ENCODE measurements at places on chromosomes 3 and 15.

GRCh38 chr3:122481390-122481789, 33.3 kb downstream of the KPNA1 start:
- no peak for DNase-seq

- DNase-seq: no peak
Measured at GRCh38 chr15:29596266-29596665, 226.0 kb downstream of the TJP1 start.

DNA sequence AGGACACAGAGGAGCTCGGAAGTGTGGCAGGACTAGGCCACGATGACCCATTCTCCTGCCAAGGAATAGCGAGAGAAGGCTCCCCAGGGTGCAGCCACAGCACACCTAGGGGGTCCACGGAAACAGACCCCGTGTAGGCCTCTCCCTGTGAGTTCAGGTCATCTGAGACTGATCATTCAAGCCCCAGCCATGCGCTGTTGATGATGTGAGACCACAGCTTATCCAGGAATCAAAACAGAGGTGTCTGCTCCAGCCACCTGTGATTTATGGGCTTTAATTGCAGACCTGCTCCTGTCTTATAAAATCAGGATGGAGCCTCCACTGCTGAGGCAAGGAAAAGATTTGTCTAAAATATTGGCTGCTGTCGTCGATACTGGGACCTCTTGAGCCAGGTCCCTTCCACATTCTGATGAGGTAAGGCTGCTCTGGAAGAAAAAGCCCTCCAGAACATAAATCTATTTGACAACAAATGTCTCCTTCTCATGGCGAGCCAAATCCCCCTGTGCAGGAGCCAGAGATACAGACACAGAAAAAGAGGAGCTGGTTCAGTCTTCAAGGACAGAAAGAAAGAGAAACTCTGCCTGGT, 186.7 kb downstream of the TJP1 start:
- DNase-seq: no peak

- no peak for DNase-seq
Measured at GRCh38 chr3:66140743-66141372, 79.9 kb upstream of the SLC25A26 start.

DNA sequence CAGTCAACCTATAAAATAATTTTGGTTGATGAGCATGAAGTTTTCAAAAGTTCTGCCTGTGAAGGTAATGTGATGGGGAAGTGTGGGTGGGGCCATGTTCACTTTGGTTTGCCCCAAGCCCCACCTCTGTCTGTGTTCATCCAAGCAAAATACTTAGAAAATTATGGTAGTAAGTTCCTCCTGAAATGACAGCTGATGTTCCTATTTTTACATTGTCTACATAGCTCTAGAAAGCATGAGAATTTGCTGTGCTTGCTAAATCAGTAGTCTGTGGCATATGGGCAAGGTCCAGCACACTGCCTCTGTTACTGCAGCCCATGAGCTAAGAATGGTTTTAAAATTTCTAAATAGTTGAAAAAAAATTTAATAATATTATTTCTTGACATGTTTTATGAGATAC, 21.9 kb upstream of the CP start:
- no peak for DNase-seq

DNA sequence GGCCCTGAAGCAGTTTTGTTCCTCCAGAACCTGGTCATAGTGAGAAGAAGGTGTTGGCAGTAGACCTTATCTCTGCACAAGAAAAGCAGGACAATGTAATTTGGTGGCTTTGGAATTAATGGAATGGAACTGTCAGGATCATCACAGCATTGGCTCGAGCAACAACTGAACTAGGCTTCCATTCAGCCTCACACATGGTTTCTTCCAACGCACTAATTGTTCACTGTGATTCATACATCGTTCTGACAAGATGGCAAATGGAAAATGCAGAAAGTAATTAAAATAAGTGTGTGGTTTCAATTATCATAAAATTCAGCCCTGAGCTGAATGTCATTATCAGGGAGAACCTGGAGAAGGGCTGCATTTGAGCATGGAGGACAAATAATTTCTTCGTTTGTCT, 80.6 kb downstream of the MFSD1 start:
- no peak for DNase-seq

DNA sequence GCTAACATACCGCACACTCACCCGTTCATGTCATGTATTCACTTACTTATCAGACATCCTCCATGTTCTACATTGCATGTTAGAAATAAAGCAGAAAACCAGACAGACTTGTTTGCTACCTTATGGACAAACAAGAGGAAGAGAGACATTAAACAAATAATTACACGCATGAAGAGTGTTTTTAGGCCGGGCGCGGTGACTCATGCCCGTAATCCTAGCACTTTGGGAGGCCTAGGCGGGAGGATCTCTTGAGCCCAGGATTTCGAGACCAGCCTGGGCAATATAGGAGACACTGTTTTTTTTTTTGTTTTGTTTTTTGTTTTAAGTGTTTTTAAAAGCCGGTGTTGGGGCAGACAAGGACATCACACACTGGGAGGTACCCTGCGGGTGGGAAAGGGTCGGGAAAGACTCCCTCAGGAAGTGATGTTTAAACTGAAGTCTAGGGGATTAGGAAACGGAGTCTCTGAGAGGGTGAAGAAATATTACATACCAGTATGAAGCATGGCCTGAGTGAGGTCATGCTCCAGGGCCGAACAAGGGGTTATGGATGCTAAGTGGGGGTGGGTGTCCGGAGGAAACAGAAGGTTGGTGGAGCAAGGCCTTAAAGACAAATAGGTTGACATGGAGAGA, 2.1 kb upstream of the USP3 start:
- no peak for DNase-seq

- DNase-seq: no peak
Measured at GRCh38 chr3:154349223-154349622, 24.9 kb upstream of the DHX36 start.

DNA sequence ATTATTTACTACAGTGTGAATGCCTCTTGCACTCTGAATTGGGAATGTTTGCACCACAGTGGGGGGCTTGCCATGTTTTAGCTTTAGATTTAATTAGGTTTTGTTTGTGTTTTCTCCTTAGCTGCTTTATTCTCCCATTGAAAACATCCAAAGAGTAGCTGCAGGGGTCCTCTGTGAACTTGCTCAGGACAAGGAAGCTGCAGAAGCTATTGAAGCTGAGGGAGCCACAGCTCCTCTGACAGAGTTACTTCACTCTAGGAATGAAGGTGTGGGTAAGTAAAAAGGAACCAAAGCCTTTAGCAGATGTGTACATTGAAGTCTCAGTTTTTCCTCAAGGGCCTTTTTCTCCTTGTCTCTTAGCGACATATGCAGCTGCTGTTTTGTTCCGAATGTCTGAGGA, 36.9 kb downstream of the CTNNB1 start:
- no peak for DNase-seq

DNA sequence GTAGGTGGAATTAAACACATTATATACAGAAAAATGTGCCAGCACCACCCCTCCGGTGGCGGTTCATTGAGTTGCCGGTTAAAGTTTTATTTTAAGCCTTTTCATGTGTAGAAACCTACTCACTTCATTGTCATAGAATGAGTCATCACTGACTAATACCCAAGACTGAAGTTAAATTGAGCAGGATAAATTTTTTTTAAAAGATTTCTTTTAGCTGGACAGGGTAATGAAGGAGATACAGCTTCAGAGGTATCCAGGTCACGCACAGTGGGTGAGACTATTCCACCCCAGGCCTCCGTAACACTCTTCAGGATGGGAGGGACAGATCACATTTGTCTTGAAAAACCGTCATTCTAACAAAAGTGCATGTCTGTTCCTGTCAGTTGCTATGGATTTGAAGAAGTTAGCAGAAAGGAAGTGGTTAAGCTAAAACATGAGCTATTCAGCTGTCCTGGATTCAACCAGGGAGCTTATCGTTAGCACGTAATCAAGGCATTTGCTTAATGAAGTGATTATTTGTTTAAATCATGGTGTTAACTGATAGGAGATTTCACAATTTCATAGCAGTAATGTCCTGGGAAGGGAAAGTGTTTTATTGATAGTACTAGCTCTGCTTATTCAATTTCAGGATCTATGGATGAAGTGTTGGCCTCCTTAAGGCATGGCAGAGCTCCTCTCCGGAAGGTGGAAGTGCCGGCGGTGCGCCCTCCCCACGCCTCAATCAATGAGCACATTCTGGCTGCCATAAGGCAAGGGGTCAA, 23.4 kb downstream of the WHAMM start:
- DNase-seq: no peak

DNA sequence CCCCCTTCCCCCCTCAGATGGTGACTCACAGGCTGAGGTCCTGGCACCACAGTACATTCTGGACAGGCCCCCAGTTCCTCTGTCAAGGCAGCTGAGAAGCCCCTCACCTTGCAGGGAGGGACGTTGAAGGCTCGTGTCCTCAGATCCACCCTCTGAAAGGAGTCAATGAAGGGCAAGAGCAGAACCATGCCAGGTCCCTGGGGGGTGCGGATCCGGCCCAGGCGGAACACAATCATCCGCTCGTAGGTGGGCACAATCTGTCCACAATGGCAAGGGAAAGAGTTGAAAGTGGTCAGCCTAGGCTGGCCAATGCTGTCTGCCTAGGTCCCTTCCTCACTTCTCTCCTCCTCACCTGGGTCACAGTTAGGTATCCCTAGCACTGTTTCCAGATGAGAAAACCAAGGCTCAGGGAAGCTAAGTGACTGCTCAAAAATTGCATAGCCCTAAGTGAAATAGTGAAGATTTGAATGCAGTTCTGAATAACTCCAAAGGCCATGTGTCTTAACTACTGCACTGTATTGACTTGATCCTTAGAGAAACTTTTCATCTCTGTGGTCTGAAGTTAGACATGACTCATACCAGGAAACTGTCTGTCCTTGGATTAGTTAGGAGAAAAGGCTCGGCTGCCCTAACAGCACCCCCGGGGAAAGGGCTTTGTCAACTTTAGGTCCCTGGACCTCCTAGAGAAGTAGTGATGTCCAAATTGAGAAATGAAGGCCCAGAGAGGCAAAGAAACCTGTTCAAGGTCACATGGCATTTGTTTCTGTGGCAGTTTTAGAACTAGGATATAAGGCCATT, 2.9 kb downstream of the STOML1 start:
- no peak for DNase-seq

DNA sequence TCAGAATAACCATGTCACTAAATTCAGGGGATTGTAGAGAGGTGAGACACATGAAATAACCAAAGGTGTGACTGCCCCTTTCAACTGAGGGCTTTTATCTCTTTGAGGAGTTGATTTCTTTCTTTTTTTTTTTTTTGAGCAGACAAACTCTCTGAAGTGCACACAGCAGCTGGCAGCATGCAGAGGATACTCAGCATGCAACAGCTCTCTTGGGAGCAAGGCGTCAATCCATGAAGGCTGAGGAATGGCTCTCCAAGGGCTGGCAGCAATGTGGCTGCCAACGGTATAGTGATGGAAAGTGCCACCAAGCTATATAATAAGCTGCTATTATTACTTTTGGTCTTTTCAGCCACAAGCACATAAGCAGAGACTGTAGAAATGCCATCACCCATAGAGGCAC, 226.7 kb upstream of the FEZF2 start:
- DNase-seq: no peak

DNA sequence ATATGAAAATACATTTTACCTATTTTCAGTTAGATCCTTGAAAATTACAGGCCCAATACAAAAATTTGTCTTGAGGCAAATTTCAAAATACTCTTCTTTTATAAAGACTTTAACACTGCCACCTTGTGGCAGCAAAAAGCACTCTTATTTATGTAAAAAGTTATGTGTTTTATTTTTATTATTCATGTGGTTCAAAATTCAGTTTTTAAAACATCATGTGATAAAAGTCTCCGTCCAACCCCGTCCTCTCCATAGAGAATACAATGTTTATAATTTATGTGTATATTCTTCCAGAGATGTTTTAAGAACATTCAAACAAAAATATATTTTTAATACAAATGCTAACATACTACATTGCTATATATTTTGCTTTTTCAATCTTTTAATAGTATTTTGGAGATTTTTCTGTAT, 36.9 kb upstream of the TRIM59 start:
- no peak for DNase-seq

DNA sequence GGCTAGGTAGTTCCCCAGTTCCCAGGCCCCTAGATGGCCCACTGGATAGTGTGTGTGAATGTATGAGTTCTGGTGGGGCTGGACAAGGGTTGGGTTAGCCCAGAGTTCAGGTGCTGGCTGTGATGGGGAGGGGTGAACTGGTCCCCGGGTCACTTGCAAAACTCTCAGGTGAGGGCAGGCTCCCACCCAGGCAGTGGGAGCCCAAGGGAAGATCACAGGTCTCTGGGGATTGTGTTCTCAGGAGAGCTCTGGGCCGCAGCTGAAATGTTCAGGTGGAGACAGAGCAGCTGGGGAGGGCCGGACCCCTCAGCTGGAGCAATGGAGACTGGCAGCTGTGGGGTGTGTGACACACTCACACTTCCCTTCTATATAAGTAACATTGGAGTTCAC, 12.8 kb upstream of the FAM98B start:
- no peak for DNase-seq

GRCh38 chr3:107284612-107285011, 92.6 kb upstream of the CCDC54 start:
- DNase-seq: no peak

DNA sequence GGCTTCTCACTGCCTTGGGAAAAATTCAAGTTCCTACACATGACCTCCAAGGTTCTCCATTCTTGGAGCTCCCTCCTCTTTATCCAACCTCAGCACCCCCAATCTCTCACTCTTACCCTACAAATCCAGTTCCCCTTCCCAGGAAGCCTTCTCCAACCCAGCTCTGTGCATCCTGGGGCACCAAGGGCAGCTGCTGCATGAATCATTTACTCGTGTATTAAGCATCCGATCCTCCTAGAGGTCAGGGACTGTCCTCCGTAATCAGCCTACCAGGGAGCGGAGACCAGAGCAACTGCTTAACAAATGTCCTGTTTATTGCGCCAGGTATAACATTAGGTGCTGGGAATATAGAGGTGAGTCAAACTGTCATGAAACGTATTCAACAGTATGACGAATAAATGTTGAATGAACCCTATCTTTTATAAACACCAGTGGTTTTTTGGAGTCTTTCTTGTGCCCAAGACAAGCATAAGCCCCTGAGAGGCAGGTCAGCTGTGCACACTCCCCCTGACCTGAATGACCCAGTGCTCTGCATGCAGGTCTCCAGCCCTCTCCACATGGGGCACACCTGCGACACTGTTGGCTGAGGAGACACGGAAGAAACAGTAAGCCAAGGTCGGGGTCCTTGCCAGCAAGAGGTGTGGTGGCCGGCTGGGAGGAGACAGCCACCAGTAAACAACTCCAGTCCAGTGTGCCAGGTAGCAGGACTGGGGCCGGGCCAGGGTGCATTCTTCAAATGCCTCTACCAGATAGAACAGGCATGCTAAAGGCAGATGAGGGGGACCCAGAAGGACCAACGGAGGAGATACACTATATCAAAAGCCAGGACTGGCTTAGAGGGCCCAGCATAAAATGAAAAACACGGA, 27.6 kb downstream of the ANP32A start:
- DNase-seq: no peak

DNA sequence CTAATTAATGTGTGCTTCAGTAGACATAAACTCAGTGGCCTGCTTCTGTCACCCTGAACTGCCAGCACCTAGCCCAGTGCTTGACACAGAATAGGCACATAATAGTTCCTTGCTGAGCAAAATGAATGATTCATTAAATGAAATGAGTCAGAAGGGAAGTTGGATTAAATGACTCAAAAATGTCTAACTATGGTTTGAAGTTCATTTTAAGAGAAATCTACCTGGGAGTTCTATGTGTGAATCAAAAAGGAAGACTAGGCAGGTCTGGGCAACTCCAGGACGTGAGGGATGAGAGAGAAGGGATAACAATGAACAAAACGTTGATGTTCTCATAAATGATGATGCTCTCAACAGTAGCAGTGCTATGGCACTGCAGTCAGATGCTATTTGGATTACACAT, 175.0 kb downstream of the CFAP20DC start:
- DNase-seq: no peak
